ENCODE measurements at places on chromosomes 4 and X.

GRCh38 chr4:184293552-184293951 is 75.9 kb upstream of the ENPP6 start:
- DNase-seq = no peak

GRCh38 chr4:24949970-24950369 is 37.1 kb upstream of the CCDC149 start:
- DNase-seq = no peak

GRCh38 chrX:112844250-112844649 is 3.6 kb upstream of the AMOT start:
- no peak for DNase-seq

- DNase-seq = peak; percentile 87
Observed at GRCh38 chr4:54228056-54228527, 1.0 kb upstream of the PDGFRA start.

DNA sequence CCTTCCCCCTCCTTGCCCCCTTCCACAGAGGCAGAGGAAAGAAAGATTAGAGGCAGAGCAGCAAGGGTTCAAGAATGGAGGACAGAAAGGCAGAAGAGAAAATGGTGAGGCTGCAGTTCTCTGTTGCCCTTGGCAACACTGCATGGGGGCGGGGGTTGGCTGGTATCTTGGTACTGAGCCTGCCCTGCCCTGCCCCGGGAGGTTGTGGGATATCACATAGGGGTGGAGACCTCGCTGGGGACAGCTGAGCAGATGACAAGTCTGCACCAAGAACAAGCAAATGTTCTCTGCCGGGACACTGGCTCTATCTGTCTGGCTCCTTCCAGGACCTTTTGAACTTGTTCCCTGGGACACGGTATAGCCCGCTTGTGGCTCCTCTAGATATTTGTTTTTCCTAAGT is 39.8 kb downstream of the NHS start:
- no peak for DNase-seq

DNA sequence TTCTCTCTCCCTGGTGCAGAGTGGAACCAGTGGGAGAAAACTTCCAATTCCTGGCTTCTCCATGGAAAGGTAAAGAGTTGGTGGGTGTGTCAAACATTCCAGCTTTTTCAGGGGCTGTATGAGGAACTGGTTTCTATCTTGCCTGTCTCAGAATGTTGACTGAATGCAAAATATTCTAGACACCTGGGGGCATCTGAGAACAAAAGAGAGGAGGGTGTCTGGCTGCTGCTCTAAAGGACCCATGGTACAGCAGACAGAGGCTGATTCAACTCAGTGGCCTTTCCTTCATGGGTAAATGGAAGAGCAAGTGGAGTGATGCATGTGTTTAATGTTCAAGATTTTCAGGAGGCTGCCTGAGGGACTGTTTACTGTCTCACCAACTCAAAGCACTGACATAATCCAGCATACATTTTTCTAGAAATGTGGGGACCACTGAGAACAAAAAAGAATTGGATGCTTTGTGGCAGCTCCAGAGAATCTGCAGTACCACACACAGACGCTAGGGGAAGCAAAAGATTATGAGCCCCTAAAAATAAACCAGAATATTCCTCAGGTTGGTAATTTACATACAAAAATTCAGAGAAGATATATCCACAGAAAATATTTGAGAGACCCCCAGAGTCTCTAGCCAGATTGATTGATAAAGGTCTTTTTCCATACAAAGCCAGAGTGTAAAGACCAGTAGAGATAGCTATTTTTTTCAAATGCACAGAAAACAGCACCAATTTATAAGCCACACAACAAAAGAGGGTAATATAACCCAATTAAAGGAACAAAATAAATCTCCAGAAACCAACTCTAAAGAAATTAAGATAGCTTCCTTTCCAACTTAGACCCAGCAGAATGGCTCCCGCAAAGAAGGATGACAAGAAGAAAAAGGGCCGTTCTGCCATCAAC is 48.0 kb upstream of the STARD8 start:
- peak; percentile 4 for DNase-seq

DNA sequence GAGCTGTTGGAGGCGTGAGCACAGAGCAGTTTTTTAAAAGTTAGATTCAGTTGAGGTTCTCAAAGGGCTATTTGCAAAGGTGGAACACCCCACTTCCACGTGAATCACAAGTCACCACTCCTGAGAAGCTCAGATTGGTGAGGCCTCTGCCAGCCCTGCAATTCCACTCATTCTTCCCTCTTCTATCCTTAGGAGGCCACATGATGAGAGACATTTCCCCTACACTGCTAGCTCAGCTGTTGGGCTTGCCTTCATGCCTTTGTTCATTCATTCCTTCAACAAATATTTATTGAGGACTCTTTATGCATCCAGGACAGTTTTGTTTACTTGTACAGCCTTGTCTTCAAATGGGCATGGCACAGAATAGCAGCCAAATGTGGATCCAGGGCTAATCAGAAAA is 3.7 kb downstream of the SRPX2 start:
- no peak for DNase-seq

DNA sequence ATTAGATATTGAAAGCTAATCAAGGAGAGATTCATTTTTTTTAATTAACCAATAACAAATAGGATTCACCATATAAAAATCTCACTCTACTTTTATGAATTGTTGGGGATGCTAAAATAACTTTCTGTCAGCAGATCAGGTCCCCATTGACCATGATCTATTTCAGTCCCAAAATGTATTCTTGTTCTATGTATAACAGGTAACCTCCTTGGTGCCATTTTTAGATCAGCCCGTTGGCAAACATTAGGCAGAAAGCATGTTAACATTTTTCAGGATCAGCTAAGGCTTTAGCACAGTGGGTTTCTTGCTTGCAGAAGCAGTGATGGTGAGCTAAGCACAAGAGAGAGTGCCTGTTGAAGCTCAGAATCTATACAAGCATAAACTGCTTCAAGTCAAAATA is 40.8 kb upstream of the COX7B2 start:
- DNase-seq = no peak

- DNase-seq = peak; percentile 93
Observed at GRCh38 chr4:184168406-184169019, 49.2 kb downstream of the ENPP6 start.

DNA sequence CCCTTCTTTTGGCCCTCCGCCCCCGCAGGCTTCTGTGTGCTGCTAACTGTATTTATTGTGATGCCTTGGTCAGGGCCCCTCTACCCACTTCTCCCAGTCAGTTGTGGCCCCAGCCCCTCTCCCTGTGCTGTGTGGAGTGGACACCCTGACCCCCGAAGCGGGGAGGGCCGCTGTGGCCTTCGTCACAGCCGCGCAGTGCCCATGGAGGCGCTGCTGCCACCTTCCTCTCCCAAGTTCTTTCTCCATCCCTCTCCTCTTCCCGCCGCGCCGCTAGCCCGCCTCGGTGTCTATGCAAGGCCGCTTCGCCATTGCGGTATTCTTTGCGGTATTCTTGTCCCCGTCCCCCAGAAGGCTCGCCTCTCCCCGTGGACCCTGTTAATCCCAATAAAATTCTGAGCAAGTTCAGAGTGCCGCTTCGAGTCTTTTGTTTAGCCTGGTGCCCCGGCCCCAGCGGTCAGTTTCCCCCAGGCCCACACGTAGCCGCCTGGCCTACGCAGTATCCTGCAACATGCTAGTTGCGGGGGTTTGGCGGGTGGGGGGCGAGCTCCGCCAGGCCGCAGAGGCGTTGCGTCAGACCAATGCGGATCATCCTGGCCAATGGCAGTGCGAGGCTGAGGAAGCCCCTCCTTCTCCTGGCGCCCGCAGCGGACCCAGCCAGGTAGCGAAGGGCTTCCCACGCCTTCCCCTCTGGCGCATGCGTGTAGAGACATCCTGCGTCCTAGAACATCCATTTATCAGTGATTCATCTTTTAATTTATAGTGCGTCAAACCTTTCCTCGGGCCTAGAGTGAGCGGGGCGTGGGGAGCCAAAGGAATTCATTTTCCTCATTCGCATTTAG is 5.6 kb upstream of the KANTR start:
- peak; percentile 67 for DNase-seq

DNA sequence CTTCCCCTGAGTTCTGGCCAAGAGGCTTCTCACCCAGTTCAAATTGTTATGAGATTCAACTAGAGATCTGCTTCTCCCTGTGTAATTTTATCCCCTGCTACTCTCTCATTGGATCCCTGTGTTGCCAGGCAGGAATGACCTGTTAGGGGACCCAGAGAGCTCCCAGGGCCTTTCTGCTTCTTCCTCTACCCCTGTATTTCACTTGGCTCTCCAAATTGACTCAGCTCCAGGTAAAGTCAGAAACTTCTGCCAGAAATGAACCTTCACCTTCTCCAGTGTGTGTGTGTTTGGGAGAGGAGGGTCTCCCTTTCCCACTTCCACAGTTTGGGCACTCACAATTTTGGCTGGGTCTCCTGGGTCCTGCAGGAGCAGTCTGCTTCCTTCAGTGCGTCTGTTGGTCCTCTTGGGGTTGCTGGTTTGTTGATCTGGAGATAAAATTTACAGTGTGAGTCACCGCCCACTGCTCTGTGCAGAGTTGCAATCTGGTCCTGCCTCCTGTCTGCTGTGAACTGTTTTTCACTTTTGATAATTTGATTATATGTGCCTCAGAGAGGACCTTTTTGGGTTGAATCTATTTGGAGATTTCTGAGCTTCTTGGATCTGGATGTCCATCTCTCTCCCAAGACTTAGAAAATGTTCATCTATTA is 112.4 kb upstream of the EDA2R start:
- peak; percentile 1 for DNase-seq

- DNase-seq = no peak
Observed at GRCh38 chr4:174882317-174882992, 35.7 kb upstream of the ADAM29 start.

- DNase-seq = peak; percentile 13
Observed at GRCh38 chr4:185803022-185803421, 9.0 kb downstream of the SORBS2 start.

- no peak for DNase-seq
Observed at GRCh38 chr4:80814266-80814665, 216.2 kb upstream of the BMP3 start.

DNA sequence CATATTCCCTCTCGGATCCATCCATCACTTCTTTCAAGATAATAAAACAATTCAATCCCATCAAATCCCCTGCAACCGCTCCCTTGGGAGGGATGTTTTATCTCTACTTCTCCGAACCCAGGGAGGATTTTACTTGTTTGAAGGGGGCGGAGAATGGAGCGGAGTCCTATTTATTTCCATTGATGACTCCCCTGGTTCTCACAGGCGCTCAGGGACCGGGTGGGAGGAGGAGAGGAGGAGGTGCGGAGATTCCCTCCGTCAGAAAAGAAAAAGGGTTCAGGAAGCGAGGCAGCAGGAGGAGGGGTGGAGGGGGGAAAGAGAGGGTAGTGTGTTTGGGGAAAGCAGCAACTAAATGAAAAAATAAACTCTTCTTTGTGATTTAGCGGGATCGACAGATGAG is 2.1 kb downstream of the NDNF start:
- peak; percentile 15 for DNase-seq

- DNase-seq = no peak
Observed at GRCh38 chr4:79495447-79495846, 87.4 kb upstream of the GK2 start.

GRCh38 chr4:95508421-95508820 is 40.4 kb downstream of the UNC5C start:
- no peak for DNase-seq

DNA sequence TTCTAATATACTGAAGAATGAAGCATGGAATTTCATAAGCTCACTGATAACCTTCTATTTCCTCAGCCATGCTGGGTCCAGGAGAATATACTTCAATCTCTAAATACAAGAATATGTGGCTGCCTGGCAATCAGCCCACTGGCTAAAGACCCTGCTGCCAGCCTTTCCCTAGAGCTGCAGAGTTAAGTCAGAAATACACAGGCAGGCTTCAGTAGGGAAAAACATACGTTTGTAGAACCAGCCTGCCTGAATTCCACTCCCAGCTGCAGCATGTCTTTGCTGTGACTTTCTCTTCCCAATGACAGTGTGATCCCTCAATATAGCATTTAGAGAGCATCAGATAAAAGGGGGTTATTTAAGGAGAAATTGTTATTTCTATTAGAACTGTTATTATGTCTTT is 289.1 kb downstream of the PCDH19 start:
- no peak for DNase-seq

DNA sequence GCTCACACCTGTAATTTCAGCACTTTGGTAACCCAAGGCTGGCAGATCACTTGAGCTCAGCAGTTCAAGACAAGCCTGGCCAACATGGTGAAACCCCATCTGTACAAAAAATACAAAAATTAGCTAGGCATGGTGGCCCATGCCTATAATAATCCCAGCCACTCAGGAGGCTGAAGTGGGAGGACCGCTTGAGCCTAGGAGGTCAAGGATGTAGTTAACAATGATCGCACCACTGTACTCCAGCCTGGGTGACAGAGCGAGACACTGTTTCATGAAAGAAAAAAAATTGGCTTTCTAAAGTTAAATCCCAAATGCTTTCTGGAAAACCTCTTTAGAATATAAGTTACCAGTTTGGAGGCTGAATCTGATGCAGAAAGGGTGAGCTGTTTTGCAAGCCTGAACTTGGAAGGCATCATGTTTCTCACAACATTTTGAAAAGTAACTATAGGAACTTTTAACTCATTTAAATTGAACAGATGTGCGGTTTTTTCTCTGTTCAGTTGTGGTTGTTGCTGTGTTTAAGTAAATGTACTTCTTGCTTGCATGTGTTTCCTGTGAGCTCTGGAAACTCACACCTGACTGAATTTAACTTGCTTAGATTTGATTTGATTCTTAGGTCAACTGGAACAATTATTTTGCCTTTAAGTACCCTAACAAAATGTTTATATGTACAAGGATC is 39.8 kb upstream of the TMEM131L start:
- no peak for DNase-seq

DNA sequence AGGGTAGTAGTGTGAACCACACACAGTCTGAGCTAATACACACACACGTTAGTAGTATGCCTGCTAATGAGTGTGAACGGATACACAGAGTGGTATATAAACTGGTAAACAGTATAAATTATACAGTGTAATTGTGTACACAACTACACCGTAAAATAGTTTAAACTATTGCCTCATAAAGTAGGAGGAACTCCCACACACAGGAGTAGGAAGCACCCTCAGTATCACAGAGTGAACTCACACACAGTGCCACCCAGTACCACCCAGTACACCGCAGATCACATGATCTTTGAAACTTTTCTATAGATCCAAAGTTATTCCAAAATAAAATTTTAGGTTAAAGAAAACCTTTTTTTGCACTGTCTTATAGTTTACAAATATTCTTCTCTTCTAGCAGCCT is 275.1 kb downstream of the ADGRA3 start:
- DNase-seq = no peak

GRCh38 chr4:26267087-26267486 is 53.7 kb upstream of the RBPJ start:
- DNase-seq = peak; percentile 86
